AML-193 (cell line): ENCODE measurements at places on chromosomes 12 and 14.

GRCh38 chr14:81408595-81408994, 8.5 kb upstream of the STON2 start:
- no peak for DNase-seq

DNA sequence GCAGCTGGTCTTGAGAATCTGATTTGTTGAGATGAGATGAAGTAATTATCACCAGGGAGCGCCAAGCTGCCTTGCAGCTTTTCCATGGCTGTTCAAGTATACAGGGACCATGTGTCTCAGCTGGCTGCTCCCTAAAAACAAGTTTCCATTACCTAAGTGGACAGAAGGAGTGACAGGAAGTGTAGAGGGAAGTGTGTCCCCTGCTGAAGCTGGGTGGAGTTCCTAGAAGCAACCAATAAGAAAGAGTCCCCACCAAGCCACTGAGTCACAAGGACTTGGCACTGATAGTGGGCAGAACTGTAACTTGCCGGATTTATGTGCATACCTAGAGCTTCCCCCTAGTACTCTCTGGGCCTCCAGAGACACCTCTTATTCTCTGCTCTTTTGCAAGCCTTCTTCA, 1.5 kb upstream of the GPX2 start:
- DNase-seq: no peak

DNA sequence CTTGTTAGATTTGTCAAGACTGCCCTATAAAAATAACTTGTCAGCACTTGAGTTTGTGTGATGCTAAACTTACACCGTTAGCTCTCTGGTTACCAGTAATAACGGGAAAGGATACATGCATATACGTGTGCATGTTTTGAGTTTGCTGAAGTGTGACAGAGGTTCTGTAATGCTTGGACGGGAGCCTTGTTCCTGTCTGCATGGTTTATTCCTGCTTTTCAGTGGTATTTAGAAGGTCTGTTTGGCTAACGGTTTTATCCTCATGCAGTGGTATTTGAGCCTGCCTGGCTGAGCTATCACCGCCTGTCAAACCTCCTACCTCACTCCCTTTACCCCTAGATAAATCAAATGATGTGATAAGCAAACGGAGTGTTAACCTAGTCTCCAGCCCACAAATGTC, 305.6 kb downstream of the GALC start:
- no peak for DNase-seq

DNA sequence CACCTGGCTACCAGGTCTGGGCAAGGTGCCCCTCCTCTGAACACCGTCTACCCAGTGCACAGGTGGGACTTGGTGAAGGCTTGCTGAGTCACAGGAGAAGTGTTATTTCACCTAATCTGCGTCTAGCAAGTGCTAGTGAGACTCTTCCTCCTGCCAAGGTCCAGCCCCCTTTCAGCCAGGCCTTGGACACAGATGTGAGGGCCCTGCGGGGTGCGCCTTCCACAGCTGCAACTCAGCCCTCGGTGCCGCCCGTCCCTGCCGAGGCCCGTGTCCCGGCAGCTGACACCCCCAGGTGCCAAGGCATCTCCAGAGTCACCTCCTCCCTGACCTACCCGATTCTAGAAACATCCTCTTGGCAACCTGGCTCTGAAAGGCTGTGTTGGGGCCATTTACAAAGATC, 55.1 kb downstream of the PRIMA1 start:
- DNase-seq: no peak

- no peak for DNase-seq
Measured at GRCh38 chr14:59492384-59492783, 8.1 kb downstream of the JKAMP start.

DNA sequence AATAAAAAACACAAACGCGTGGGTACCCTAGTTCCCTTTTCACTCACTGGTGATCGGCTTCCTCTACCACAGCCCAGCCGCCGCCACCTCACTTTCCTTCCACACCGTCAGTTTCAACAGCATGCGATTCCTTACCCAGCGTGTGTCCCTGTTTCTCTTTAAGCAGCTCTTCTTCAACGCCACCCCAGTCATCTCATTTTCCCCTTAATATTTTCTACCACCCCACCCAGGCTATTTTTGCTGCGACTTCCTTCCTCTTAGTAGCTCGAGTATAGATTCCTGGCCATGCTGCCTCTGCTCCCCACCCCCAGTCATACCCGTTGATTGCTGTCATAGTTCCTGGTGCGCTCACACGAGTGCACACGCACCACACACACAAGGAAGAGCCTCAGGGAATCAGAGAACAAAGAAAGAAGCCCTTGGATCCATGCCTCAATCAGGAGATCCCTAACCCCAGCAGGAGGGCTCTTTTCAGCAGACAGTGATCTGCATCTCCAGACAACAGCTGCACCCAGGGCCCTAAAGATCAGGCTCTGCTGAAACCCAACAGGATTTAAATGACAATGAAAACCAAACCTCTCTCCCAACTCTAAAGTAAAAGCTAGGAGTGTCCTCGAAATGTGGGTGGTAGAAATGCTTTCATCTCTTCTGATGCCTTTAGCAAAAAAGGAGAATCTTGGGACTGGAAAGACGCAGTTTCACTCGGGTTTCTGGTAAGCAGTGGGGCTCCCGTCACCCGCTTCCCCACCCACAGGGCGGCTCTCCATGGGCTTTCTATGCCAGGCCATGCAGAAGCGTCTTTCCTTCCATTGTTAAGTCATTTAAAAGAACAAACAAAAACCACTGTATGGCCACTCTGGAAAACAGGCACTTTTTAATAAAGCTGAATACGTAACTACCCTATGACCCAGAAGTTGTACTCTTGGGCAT, 23.8 kb downstream of the VPS37B start:
- peak; percentile 79 for DNase-seq

DNA sequence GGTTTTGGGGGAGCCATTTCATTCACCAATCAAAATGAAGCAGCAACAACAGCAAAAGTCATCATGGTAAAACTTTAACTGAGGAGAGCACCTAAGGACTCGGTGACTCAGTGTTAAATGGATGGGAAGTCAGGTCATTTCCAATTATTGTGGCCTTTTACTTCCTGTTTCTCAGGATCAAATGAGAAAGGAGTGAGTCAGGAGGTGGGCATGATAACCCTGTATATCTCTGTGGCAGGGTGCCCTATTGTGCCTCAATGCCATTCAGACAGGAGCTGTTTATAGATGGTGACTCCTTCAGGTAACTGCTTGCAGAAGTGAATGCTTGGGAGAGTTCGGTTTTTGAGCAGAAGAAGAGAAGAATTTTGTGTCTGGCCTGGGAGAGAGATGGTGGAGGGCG, 135.5 kb upstream of the CPM start:
- DNase-seq: no peak

DNA sequence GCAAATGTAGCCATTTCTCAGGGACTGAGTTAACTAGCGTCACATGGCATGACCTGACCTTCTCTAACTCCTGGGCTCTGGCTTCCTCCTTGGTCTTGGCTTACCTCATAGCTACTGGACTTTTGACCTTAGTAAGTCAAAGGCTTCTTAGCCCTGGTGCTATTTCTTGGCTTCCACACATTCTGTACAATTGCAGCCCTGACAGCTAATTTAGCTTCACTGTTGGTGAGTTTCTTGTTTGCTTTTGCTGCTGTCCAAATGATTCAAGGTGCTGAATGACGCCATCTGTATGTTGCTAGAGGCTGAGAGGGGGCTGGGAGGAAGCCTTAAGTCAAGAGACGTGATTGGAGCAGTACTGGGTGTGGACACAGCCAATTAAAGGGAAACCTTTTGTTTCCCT, 202.7 kb downstream of the PRKD1 start:
- DNase-seq: no peak

GRCh38 chr12:105426766-105427165, 96.3 kb downstream of the C12orf75 start:
- DNase-seq: no peak
